ENCODE measurements at places on chromosomes 6 and 20. TPM values are rescaled to one million over a fixed set of nuclear protein-coding genes. Genes with fewer than 3 reads are reported as not detected.

DACT2 gene
- 0.87 TPM for total RNA-seq

MYMX gene
- 1.8 TPM for total RNA-seq

TXLNB gene
- total RNA-seq: not detected

GRCh38 chr20:19621072-19621471, 137.0 kb upstream of the RIN2 start:
- H3K27ac ChIP-seq: no peak overlapping the region
- peaks cover 3% of the 10 kb centered on the region for H3K4me1 ChIP-seq
- H3K27me3 ChIP-seq: no peaks in the 10 kb centered on the region
- DNase-seq: no peak

GRCh38 chr20:15342991-15343523, 1005.6 kb upstream of the FLRT3 start:
- H3K27ac ChIP-seq: no peak overlapping the region
- peaks cover 2% of the 10 kb centered on the region for H3K4me1 ChIP-seq
- DNase-seq: no peak
- no peak overlapping the region for H3K4me3 ChIP-seq

DNA sequence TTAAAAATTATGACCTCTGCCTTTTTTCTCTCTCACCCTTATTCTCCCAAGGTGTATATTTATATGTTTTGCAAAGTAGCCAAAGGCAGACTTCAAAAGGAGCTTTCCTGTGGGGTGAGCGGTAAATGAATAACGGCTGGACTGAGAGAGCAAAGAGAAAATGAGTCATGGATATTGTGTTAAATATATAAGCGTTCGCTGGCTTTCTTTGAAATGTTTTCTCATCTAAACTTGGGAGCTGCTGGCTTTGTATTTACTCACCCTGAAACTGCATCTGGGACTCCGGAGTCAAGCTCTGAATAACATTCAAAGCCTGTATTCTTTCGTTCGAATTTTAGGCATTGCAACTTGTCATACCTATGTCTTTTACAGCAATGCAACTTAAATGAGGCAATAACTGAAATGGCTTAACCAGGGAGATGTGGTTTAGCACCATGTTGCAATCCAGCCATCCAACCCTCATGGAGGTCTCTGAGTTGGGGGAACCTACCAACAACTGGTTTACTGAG, 32.0 kb downstream of the ATXN1 start:
- no peak overlapping the region for H3K27ac ChIP-seq
- DNase-seq: no peak
- H3K36me3 ChIP-seq: no peaks in the 10 kb centered on the region
- H3K4me1 ChIP-seq: peaks cover 4% of the 10 kb centered on the region
- H3K27me3 ChIP-seq: no peaks in the 10 kb centered on the region

Measured in pancreas (tissue), 10 donors.